ENCODE measurements at places on chromosomes 1 and 21. TPM values are rescaled to one million over a fixed set of nuclear protein-coding genes. Genes with fewer than 3 reads are reported as not detected.

SPRR5 gene
- not detected for total RNA-seq

DNA sequence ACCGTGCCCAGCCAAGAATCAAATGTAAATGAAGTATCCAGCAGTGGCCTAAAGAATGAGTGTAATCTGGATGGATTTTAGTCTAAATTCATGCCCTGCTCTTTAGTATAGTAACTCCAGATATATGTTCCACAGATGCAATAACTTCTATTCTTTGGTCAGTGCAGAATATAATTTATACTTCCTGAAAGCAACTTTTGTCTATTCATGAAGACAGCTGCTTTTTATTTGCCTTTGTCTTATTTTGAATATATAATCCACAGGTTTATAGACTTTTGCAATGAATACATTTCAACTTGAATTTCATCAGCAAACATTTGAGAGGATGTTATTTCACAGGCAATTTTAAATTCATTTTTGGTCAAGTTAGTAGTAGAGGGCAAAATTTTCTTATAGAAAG lies 54.4 kb downstream of the CDC42BPA start:
- DNase-seq: no peak

DNA sequence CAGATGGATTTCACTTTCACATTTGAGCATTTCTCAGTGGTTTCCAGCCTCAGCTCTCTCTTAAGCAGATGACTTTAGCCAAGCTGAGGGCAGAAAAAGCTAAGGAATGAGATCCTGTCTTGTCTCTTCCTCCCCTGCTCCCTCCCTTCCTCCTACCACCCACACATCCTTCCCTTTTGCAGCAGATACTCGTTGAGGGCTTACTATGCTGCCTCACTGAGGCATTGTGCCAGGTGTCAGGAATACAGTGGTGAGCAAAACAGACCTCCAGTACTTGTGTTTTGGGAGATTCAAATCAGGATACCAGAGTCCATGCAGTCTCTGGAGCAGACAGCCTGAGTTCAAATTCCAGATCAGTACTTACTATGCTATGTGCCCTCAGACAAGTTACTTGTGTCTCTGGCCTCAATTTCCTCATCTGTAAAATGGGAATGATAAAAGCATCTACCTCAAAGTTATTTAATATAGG lies 43.2 kb downstream of the KIF26B start:
- DNase-seq: no peak

GRCh38 chr1:197955486-197956394 lies 38.6 kb downstream of the LHX9 start:
- DNase-seq: no peak

DNA sequence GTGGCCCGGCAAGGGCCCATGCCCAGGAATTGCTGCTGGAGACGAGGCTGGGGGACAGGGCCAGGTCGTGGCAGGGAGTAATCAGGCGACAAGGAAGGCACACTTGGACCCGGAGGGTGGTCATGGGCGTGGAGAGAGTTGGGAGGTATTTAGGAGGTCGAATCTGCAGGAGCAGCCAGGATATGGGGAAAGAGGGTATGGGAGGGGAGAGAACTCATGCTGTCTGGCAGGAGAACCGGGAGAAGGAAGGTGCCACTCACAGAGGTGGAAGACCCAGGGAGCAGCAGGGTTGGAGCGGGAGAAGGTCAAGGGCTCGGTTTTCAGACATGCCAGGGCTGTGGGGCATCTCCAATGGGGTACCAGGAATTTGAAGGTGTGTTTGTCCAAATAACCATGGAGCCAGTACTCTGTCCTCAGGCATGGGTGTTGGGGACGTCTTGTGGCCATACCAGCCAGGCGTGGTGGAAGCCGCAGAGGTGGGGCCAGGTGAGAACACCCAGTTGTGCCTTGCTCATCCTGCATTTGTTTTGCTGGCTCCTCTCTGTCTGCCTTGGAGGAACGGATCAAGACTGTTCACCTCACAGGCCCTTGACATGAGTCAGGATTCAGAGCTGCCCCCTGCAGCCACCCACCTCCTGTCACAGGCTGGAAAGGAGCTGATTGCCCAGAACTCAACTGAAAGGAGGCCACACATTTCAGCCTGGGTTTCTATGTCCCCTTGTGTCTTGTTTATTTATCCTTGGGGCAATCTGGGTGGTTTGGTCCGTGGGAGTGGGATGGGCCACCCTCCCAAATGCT lies 111.6 kb downstream of the SPSB1 start:
- DNase-seq: no peak

RHBDL2 gene
- 22.5 TPM for total RNA-seq

DNASE2B gene
- total RNA-seq: 0.64 TPM

LCE1F gene
- not detected for total RNA-seq

DNA sequence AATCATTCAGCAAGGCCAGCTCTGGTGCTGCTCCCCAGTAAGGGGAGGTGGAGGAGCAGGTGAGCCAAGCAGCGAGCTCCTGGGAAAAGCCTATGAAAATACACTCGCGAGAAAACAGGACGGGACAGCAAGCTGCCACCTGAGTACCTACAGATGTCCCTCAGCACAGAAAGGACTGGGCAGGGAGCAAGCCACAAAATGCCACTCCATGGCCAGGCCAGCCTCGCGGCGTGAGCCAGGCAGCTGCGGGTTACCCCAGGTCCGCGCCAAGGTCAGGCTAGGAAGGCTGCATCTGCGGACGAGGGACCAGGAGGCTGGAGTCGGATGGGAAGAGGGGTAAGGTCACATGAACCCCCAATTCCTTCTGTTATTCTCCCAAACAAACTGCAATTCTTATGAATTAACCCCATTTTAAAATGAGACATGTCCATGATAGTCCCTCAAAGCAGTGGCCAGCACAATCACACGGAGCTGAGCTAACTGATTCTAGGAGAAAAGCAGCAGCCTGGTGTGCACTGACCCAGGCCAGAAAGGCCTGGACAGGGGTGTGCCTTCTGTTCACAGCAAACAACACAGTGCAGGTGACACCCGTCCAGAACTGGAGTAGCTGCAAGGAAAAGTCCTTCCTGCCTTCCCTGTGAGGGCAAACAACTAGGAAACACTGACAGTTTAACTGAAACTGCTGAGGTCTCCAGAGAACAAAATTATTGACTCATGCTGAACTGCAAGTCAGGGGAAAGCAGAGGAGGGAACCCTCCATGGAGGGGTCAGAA lies 26.5 kb downstream of the PARP1 start:
- DNase-seq: no peak

- no peak for DNase-seq
Observed at GRCh38 chr21:36608897-36609225, 90.1 kb upstream of the SIM2 start.

DNA sequence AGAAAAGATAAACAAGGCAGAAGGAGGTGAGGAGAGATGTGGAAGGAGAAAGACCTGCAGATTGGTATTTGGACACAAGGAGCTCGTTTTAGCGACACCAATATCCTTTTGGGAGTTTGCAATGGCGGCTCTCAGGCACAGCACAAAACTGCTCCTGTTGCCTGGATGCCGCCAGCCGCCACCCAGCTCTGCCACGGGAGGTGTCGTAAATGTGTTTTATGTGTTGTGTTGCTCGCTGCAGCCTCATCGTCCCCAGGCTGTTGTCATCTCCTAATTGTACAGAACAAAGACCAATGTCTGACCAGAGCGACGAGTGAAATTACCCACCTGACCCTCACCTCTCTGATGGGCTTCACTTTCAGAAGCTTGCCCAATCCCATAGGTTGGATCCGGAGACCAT lies 96.6 kb upstream of the ZNF281 start:
- DNase-seq: no peak

DNA sequence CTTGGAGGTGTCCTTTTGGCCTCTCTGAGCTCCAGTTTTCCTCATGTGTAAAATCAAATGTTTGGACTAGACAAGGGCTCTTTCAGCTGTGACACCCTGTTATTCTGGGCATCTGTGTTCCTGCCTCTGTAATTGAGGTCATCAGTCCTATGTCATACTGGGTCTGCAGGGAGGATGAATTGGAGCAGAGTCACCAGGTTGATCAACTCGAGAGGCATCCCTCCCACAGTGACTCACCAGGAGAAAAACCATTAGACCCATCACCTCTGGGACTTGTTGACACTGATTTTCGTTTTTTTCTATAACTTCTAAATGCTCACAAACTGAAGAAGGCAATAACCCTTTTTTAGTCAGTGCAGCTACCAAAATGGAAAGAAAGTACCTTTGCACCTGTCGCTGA lies 82.2 kb downstream of the ST6GALNAC5 start:
- DNase-seq: no peak

- no peak for DNase-seq
Observed at GRCh38 chr1:80536461-80536860, 1264.3 kb upstream of the ADGRL2 start.

TAGLN2 gene
- total RNA-seq: 65.1 TPM

DNA sequence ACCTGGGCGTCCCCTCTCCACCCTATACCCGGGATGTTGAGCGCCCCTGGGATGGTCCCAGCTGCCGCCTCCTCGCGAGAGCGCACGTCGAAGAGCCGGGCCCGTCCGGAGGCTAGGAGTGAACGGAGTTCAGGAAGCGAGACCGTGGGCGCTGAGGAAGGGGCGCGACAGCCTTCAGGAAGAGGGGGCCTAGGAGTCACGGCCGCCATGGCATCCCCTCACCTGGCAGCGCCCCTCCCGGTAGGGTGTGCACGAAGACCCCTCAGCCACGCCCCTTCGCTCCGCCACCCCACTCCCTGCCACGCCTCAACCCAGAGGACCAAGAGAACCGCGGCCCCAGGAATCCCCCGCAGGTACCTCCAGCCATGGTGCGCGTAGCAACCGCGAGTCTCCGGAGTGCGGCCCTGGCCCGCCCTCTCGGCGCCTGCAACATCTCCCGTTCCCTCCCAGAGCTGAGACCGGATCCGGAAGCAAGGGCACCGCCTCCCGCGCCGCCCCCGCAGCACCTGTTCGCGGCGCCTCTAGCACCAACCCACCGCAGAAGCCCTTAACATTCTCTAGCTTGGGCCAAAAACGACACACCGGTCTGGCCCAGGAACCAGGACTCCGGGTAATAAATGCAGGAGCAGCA lies at the start of gene TSTD1:
TSTD1 (minus strand) TSS at position 442 of the 631 bp plus-strand sequence; CDS start at position 367, 75 bp downstream.
- DNase-seq: peak; percentile 90

PTAFR gene
- 2.0 TPM for total RNA-seq

DNA sequence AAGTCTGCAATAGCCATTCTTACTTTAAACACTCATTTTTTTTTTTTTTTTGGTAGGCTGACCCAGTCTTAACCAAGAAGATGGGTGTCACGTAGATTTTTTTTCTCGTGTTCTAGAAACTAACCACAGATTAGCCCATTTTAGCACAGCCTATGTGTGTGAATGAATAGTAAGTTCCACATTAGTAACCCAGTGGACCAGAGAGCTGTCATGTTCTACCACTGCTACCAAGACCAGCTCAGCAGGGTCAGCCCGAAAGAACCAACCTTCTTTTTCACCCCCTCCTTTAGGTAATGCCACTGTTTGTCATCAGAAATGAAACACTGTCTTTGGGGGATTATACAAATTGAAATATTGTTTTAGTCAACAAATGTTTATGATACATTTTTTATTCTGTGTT lies 221.1 kb upstream of the PLXNA2 start:
- DNase-seq: no peak

THEM4 gene
- total RNA-seq: 4.6 TPM

HTR6 gene
- total RNA-seq: not detected

DNA sequence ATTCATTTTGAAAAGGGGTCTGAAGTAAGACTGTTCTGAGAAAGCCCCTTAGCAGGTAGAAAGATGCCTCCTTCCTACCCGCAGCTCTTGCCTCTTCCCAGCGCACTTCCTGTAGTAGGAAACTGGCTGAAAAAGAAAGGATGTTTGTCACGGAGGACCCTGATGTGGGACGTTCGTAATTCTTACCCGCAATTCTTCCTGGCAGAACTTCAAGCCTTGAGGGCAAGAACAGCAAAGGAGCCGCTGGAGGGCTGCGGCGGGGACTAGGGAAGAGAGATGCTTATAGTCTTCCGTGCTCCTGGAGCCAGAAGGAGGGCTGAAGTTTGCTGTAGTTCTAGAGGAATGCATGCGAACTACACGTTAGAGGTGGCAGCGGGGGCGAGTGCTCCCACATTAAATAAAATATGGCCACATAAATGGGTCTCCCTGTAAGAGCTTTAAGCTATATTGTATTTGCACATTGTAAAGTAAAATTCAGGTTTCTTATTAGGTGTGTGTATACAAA lies 6.3 kb downstream of the C1orf53 start:
- no peak for DNase-seq

GRCh38 chr1:206816390-206817287 lies 44.3 kb upstream of the IL10 start:
- no peak for DNase-seq

TMEM200B gene
- total RNA-seq: 5.1 TPM

GRCh38 chr21:40997831-40998230 lies 150.9 kb upstream of the DSCAM start:
- no peak for DNase-seq

DNA sequence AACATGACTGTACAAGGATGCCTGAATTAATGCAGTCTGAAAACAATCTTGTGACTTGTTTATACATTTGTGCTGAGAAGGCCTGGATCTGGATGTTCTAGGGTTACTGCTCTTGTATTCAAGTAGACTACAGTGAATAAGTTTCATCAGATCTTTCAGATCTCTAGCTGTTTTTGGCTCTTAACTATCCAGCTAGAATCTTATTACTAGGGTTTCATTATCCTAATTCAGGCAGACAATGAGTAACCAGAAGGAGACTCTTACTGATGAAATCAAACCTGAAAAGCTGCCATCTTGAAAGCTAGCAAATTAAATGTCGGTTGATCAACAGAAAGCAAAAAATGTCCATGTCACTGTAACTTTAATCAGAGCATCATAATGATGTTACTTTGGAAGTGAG lies 112.5 kb upstream of the KCNK2 start:
- no peak for DNase-seq

DNA sequence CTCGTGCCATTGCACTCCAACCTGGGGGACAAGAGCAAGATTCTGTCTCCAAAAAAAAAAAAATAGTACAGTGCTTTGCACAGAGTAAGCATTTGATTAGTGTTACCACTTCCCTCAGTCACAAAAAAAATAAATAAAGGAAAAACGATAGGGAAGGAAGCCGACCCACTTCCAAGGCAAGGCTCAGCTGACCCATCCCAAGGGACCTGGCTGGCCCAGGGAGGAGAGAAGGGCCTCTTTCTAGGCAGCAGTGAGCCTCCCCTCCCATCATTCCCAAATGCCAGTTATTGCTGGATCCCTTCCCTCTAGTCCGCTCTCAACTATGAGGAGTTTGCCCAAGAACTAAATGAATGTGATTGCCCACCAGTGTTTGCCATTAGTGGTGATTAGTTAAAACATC lies 77.8 kb downstream of the TMEM53 start:
- no peak for DNase-seq

CIART gene
- total RNA-seq: 1.9 TPM

GRCh38 chr1:67847466-67847865 lies 14.2 kb upstream of the GNG12 start:
- DNase-seq: no peak

RXFP4 gene
- 2.9 TPM for total RNA-seq

GRCh38 chr21:32427958-32428623 lies 15.6 kb downstream of the EVA1C start:
- DNase-seq: no peak

DNA sequence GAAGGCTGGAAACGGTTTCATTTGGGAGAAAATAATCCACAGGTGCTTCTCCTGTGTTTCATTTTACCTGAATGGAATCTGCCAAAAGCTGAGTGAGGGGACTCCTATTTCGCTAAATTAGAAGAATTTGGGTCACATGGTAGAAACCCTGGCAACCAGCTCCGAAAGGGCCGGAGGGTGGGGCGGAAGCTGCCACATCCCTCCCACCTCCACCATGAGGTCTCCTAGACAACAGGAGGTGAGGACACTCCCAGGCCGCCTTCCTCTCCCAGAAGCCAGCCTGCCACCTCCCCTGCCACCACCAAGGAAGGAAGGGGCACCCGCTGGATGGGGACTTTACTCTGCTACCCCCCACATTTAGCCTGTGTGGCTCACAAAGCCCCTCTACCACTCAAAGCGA lies 199.9 kb upstream of the ZC3H12A start:
- no peak for DNase-seq

RHD gene
- total RNA-seq: not detected

RPS6KA1 gene
- 202 TPM for total RNA-seq

CA14 gene
- total RNA-seq: 0.27 TPM

Measured in transverse colon (tissue), 4 donors.